ENCODE measurements at places on chromosomes 12 and 14.

DNA sequence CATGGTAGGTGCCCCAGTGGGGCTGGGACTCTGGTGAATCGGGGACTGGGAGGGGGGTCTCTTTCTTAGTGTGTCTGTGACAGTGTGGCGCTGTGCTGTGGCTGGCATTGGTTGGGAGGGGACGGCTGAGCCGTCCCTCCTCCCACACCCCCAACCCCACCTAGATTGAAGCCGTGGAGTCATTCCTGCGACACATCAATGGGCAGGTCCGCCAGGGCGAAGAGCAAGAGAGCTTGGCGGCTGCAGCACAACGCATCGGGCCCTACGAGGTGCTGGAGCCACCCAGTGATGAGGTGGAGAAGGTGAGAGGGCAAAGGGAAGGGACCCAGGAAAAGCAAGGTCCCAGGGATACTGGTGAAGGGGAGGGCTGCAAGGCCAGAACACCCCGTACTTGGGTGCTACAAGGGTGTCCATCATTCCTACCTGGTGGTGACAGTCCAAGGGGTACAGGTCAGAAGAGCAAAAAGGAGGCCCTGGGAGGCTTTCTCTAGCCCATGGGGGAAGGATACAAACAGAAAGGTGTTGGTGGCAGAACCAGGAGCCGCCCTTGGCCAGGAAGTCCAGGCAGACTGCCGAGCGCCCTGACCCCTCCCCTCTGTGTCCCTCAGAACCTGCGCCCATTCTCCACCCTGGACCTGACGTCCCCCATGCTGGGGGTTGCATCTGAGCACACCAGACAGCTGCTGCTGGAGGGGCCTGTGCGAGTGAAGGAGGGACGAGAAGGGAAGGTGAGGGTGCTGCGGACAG is 7.4 kb downstream of the PLEKHG6 start:
- DNase-seq = no peak

DNA sequence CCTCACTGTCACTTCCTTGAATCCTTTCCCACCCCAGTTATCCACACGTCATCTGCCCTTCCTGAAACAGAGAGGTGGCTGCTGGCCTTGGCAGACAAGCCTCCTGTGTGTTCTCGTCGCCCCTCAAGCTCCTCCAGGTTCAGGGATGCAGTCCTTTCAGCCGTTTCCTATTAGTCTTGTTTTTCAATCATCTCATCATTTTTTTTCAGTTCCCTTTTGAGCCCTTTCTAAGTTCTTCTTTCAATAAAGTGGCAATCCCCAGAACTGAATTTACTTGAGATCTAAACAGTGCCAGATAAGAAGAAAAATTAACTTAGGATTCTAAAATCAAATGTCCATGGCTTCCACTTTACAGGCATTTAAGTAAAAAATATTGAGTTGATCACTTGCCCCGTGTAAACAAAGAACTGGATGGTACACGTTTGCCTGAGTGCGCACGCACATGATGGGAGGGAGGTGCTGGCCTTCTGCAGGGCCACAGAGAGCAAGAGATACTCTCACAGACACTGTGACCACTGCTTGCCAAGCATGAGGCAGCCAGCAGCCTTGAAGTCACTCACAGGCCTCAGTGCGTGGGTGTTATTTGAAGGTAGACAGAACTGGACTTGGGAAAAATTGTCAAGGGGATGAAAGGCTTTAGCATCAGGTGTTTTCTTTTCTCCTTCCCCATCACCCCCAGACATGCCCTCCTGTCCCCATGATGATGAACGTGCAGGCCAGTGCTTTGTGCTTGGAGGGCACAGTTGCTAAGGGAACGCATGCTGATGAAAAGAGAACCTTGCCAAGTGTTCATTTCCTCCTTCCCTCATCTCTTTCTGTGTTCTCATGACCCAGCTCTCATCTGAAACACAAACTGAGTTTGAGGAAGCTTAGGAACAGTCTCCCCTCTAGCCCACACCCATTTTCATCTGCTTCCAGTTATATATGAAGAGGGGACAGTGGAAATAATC is 408.3 kb downstream of the EGLN3 start:
- DNase-seq = no peak

DNA sequence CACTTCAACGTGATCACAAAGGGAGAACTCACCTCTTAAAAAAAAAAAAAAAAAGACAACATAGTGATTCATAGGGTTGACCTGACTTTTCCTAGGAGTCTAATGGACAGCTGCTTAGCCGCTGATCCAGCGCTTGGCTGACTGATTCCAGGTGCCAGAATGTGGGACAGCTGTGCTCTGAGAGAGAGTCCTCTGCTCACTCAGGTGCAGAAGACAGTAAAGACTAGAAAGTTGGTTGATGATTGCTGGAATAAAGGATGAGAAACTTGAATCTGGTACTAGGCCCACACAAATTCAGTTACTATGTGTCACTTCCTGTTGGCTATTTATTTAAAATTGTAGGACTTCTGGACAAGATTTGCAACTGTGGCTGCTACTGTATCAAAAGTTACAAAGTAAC is 229.4 kb downstream of the CHST11 start:
- no peak for DNase-seq

DNA sequence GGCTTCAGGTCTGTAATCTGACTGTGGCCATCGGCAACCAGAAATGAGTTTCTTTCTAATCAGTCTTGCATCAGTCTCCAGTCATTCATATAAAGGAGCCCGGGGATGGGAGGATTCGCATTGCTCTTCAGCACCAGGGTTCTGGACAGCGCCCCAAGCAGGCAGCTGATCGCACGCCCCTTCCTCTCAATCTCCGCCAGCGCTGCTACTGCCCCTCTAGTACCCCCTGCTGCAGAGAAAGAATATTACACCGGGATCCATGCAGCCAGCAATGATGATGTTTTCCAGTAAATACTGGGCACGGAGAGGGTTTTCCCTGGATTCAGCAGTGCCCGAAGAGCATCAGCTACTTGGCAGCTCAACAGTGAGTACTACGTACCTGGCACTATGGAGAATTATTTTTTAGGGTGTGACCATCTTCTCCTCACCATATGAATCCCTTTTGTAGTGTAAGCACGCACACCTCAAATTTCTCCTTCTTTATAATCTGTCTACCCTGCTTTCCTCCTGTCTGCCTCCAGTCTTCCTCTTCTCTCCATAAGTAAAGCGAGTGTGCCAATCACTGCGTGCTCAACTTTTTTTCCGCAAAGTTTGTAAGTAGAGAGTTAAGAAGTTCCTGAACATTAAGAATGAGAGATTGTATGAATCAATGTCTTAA is at the start of gene TPH2:
Gene TPH2, plus strand, starts transcription at position 118 of the 658 bp plus-strand sequence. Its CDS starts 142 bp downstream, at position 260.
- peak; percentile 6 for DNase-seq

DNA sequence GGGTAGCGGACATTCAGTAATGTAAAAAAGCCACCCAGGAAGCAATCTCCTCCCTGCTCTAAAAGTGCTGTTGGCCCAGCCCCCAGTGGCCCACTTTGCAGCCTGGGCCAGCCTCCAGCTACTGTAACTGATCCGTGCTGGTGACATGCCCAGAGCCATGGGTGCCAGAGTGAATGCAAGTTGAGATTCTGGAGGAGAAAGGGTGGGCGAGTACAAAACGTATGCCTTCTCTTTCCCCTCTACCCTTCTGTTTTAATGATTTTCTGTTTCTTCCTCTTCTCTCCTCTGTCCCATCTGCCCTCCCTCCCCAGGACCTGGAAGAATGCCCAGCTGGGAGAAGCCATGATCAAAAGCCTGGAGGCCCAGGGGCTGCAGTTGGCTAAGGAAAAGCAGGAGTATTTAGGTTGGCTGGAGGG is 16.9 kb downstream of the PLEKHD1 start:
- no peak for DNase-seq

DNA sequence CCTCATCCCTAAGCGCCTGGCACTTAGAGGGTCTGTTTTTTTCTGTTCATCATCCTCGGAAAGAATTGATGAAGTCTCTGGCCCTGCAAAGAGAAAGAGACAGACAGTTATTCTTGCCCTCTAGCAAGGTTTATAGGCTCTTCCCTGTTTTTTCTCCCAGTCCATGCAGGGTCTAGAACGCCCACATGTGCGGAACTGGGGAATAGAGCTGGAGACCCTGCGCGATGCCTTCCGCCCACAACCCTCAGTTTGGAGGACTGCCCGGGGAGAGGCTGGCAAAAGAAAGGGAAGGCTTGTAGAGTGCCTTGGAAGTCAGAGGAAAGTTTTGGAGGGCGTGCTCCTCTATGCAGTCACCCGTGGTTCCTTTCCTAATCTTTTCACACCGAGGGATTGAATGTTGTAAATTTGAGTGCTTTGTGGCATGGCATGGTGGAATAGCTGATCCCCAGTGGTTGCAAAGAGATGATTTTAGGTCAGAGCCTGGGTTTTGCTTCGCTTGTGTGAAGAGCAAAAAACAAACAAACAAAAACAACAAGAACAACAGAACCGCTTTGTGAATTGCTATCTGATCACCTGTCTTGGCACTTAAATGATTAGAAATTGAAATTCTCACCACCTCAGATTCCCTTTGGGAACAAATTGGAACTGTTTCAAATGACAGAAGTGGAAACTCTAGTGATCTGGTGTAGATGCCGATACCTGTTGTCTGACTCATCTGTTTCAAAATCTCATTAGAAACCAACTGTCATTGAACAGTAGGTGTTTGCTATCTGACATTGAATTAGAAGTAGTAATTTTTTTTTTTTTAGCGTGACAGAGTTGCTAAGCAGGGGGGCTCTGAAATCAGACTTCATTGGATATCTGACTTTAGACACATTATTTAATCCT is 947 bp downstream of the GAS2L3 start:
- no peak for DNase-seq

- no peak for DNase-seq
Observed at GRCh38 chr12:111366583-111366982, 2.3 kb downstream of the PHETA1 start.

GRCh38 chr12:87775051-87775450 is 254.2 kb downstream of the C12orf50 start:
- no peak for DNase-seq

DNA sequence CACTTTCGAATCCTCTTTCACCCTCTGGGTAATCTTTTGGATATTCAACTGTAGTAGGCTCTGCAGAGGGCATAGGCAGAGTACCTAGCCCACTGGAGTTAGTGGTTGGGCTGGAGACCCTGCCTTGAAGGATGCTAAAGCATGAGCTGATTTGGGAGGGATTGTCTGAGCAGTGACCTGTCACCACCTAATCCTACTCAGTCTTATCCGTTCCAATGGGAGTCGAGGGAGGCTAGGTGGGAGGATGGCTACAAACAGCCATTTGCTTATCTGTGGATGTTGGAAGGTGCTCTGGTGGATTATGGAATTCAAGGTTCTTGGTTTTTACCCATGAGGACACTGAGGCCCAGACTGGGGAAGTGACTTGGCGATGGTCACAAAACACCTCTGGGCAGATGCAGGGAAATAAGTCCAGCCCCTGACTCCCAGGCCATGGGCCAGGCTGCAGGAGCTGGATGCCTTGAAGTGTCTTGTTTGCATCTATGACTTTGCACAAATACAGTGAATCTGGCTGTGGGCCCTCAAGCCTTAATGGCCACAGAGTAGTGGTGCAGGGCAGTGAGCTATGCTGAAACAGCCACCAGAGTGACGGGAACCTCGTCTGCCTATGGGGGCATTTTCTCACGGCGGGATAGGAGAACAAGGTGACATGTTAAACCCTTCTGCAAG is 3.7 kb downstream of the KMT5A start:
- DNase-seq = no peak

GRCh38 chr14:50520947-50521815 is 11.2 kb downstream of the MAP4K5 start:
- DNase-seq = no peak

DNA sequence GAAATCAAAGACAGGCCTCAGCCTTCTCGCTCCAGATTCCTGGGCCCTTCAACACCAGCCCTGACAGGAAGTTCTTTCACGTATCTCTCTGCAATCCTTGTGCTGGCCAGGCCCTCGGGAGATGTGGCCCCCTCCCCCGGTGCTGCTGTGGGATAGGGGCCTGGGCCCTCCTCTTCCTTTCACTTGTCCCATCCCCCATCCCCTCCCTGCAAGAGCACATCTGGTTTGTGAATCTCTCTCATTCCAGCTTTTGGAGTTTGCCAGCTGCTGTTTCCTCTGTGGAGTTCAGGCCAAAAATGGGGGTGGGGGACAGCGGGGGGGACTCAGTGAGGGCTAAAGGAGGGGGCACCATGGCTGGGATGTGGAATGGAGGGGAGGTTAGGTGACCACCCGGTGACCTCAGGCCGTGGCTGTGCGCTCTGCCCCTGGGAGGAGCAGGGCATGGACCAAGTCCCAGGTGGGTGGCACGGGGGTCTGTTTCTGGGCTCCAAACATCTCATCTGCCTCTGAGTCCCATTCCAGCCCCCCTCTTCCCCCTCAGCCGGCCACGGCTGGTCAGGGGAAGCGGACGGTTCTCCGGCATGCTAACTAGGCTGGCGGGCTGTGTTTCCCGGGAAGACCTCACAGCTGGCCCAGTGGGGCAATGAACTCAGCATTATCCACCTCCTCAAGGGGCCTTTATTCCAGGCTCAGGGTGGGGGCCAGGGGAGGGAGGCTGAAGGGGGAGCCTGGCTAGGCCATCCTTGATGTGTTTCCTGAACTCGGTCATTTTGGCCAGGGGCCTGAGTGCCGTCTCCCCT is 7.4 kb downstream of the LRP1 start:
- DNase-seq = no peak
